IPS DF 19.7 (cell line): ENCODE measurements at places on chromosomes 11 and 22.

GRCh38 chr11:22458161-22458560 is 120.0 kb downstream of the SLC17A6 start:
- no peak for DNase-seq

GRCh38 chr11:79017811-79018210 is 423.0 kb downstream of the TENM4 start:
- DNase-seq: no peak

- DNase-seq: no peak
Observed at GRCh38 chr22:37182101-37182948, 5.7 kb downstream of the C1QTNF6 start.

- no peak for DNase-seq
Observed at GRCh38 chr22:38479096-38479837, 11.4 kb downstream of the KDELR3 start.

DNA sequence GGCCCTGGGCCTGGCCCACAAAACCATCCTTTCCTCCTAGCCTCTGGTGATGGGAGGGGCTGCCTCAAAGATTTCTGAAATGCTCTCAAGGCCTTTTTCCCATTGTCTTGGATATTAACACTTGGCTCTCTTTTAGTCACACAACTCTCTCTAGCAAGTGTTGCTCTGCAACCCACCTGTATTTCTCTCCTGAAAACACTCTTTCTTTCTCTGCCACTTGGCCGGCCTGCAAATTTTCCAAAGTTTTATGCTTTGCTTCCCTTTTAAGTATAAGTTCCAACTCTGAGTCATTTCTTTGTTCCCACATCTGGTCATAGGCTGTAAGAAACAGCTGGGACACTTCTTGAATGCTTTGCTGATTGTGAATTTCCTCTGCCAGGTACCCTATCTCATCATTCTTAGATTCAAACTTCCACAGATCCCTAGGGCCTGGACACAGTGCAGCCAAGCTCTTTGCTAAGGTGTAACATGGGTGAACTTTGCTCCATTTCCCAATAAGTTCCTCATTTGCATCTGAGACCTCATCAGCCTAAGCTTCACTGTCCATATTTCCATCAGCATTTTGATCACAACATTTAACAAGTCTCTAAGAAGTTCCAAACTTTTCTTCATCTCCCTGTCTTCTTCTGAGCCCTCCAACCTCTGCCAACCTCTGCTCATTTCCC is 93.8 kb downstream of the TRIM29 start:
- no peak for DNase-seq

DNA sequence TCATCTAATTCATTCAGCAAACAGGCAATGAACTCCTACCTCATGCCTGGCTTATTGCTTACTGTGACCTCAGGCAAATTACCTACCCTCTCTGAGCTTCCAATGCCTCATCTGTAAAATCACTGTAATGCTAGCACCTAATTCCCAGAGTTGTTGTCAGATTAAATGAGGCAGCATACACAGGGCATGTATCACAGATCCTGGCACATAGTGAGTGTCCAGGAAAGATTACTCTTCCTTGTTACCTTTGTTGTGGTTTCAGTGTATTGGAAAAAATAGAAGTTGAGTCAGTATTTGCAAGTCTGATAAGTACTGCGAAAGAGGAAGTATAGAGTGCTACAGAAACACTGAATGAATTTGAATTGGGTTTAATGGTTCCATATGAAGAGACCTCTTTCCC is 26.4 kb upstream of the LRRC55 start:
- no peak for DNase-seq

DNA sequence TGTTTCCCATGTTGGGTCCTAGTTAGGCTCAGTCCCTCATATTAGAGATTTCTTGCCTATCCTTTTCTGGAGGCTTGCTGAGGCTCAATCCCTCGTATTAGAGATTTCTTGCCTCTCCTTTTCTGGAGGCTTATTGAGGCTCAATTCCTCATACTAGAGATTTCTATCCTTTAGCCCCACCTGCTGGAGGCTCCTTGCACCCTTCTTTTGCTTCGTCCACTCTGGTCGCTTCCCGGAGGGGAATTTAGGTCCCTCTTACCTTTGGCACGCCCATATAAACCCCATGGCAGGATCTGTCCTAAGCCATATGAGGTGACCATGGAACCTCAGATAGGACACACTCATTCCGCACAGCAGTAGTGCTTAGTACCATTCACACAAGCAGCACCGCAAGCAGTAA is 15.9 kb downstream of the CYP2D6 start:
- no peak for DNase-seq

GRCh38 chr11:118276422-118276821 is 12.3 kb upstream of the MPZL2 start:
- DNase-seq: no peak

- no peak for DNase-seq
Observed at GRCh38 chr11:93361435-93361834, 30.9 kb downstream of the DEUP1 start.

DNA sequence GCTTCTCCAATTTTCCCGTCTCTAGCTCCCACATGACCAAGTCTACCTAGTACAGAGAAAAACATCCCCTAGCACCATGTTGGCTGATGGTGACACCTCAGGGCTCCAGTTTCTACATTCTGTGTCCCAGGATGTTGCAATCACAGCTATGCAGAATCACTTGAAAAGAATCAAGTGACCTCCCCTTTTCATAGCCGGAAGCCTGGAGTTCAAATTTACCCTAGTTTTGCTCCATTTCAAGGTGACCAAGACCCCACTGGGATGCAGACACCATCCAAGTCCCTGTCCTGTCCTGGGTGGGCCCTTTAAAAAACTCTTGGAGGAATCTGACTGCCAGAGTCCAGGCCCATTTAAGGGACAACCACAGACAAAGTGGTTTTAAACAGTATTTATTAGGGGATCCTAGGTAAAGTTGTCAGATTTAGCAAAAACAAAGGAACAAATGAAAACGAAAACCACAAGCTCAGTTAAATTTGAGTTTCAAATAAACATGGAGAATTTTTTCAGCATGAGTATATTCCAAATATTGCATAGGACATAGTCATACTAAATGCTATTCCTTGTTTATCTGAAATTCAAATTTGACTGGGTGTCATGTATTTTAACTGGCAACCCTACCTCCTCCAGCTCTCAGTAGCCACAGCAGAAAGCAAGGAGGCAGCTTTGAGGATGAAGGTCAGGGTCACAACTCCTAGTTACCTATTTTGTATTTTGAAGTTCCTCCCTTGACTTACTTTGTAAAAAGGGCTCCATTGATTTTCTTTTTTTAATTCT is 52.4 kb downstream of the MIAT start:
- no peak for DNase-seq

- DNase-seq: no peak
Observed at GRCh38 chr11:93608364-93608763, 53.1 kb upstream of the CEP295 start.

GRCh38 chr11:92803391-92803790 is 166.1 kb upstream of the MTNR1B start:
- DNase-seq: no peak

GRCh38 chr22:17808693-17809403 is 34.6 kb upstream of the BID start:
- DNase-seq: no peak

DNA sequence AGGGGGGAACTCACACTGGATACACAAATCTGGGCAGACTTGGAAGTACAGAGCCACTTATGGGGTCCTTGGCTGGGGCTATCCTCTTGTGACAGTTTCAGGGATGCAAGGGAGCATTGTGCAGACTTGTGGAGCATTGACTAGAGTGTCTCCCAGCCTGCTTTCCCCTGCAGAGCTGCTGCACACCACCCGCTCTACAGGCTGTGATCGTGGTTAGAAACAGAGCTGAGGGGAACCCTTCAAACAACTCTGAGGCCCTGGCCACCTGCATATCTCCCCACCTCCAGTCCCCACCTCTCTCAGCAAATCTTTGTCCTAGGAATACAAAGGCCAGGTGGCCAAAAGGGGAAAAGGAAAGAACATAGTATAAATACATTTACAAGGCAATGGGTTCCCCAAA is 64.7 kb downstream of the NRXN2 start:
- DNase-seq: no peak

DNA sequence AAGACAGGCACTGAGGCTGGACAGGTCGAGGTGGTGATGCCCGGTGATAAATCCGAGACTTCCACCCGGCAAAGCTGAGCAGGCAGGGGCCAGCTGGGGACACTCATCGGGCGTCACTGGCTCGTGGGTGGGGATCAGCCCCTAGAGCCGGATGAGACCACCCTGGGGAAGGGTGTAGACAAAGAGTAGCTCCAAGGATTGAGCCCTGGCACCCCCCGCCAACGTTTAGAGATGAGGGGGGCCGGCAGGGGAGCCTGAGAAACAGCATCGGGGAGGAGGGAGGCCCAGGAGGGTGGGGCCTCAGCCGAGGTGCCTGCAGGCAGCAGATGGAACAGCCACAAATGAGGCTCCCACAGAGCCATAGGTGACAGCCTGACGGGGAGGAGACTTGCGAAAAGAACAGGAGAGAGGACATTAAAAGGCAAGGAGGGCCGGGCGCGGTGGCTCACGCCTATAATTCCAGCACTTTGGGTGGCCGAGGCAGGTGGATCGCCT is 27.4 kb upstream of the CBX7 start:
- DNase-seq: no peak

GRCh38 chr11:95465887-95466286 is 234.9 kb upstream of the SESN3 start:
- DNase-seq: no peak

DNA sequence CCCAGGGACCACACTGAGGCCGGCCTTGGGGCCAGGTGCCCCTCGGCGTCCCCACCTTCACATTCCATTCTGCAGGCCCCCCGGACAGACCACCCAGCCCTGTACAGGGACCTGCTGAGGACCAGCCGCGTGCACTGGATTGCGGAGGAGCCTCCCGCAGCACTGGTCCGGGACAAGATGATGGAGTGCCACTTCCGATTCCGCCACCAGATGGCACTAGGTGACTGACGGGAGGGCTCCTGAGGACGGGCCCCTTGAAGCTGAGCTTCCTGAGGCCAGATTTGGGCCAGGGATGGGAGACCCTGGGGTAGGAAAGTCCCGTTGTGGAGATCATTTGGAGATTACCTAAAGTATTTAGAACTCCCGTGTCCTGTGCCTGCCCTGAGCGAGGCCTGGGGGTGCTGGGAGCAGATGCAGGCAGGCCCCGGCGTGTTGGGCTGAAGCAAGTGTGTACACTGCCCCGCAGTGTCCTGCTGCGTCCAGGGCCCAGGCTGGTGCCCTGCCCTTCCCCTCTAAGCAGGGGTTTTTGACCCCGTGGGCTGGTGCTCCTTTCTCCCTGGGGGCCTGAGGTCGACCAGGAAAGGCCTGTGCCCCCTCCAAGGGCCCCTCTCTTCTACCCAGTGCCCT is 20.0 kb downstream of the TRMU start:
- DNase-seq: no peak

DNA sequence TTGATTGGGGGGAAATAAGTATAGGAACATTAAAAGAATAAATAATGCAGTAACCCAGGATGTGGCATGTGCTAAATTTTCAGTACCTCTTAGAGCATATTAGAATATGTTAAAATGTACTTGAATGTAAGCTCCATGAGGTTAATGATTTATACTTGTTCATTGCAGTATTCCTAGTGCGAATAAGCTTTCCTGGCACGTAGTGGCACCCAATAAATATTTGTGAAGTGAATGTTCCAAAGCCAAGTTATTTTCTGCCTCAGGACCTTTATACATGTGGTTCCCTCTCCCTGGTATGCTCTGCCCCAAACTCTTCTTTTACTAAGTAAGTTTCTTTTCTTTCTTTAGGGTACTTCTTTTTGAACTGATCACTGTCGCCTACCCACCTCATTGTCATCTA is 118.8 kb downstream of the DBX1 start:
- no peak for DNase-seq

GRCh38 chr11:68893282-68893681 is 10.3 kb downstream of the MRPL21 start:
- DNase-seq: no peak

DNA sequence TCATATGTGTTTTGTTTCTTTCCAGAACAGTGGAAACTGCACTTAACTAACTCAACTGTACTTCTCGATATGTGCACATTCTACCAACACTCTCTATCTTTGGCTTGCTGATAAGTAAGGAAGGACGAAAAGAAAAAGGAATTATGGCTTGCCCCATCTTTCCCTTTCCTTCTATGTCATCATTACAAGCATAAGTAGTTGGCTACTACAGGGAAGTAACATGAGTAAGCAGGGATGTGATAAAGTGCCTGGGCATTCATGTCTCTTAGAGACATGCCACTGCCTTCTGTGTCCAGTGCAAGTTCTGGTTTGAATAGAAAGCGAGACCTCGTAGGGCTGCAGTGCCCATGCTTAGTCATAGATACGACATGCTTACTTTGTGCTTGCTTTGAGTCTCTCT is 342.5 kb downstream of the ETS1 start:
- DNase-seq: no peak

- DNase-seq: no peak
Observed at GRCh38 chr11:67252831-67253239, 13.4 kb upstream of the GRK2 start.

GRCh38 chr11:70511345-70511744 is 113.0 kb downstream of the CTTN start:
- no peak for DNase-seq

GRCh38 chr22:30238661-30239487 is 7.7 kb downstream of the LIF start:
- DNase-seq: no peak

DNA sequence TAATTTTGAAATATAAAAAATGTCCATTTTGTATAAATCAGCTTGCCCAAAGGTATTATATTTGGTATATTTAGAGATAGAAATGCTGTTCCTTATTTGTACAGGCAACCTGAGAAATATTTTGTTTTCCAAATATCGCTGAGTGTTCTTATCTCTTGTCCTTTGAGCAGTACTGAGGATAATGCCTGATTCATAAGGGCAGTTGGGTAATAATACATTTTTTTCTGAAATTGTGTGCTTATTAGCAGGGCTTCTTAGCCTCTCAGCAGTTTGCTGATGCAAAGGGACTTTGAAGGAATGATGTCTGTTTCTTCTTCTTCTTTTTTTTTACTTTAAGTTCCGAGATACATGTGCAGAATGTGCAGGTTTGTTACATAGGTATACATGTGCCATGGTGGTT is 69.1 kb downstream of the LDLRAD3 start:
- DNase-seq: no peak

- DNase-seq: no peak
Observed at GRCh38 chr22:25714070-25714469, 27.9 kb upstream of the MYO18B start.

DNA sequence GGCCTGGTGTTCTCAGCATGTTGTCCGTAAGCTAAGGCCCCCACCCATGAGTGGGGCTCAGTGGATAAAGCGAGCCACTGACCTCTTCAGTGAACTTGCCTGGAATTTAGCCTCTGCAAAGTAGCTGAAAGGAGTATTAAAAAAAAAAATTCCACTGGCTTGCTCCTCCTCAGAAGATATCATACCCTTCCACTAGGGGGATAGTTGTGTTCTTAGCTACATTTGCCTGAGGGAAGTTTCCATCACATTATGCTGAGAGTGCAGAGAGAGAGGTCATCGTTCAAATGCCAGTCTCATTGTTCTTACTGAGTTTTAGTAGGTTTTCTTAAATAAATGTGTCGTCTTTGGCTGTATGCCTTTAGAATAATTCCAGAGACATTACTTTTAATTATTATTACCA is 879.7 kb downstream of the JRKL start:
- DNase-seq: peak; percentile 23

GRCh38 chr11:130188585-130189347 is 29.2 kb downstream of the ST14 start:
- DNase-seq: no peak
